ENCODE measurements at places on chromosomes 2 and 18.

DNA sequence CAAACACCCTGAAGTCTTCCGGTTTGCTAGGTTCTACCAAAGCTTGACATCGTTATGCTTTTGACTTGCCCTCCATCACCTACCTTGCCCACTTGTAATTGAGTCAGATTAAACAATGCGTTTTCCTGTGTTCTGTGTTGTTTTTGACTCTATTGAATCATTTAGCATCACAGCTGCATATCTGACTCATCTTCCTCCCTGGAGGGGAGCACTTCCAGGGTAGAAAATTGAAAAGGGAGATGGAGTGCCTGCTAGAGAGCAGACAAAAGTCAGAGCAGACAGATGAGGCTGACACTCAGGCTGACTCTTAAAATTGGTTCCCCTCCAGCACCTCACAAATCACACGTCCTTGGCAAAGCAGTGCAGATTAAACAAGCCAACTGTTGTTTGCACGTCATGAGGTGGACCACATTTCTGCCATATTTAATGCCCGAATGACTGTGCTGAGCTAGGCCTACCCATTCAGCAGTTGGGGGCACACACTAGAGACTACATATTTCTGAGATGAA is 2.2 kb downstream of the MPP4 start:
- no peak for DNase-seq

GRCh38 chr2:70030724-70031420 is 56.4 kb upstream of the PCBP1 start:
- no peak for DNase-seq

DNA sequence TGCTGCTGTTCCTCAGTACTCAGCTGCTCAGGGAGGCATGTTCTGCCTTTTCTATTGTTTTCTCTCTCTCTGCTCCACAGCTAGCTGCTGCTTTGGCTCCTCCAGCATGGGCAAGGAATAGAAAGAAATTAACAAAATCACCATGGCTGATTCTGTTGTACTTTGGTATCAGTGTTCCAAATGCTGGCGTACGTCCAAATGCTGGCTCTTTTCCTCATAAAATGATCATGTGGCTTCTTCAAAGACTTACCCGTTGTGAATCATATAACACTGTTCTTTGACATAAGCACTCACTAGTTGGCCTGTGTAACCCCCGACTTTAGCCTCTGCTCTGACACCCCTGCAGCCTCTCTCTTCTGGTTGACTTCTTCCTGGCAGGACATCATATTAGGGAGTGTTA is 547.6 kb downstream of the CPS1 start:
- no peak for DNase-seq

DNA sequence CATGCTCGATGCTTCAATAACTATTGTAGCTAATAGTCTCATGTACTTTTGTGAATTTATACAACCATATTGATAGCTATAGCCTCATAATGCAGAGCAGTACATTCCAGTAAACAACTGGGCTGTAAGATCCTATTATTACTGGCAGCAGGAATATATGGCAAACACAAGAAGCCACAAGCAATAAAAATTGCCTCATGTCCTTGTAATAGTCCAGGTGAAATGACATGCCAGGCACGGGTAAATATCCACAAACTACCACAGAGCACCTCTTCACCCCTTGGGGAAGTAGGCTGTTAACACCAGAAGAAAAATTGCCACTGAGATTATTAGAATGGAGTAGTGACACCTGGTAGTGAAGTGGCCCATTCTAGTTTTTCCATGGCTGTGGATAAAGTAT is 158.3 kb downstream of the MTX2 start:
- DNase-seq, result no peak

DNA sequence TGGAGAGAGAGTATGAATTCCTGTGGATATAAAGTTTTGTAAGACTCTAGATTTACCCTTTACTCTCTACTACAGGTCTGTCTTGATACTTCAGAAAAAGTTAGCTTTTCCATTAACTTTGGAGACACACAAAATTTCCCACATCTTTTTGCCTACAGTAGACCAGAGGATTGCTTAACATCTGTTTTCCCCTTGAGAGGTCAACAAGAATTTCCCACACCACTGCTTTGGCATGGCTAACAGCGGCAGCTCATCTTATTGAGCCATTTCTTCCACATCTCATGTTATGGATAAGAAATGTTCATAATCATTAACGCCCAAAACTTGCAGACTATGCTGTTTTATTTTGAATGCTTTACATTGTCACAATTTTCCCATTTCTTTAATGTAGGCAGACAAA is 273.6 kb upstream of the RGPD4 start:
- DNase-seq, result no peak

Data from NCI-H2081 treated with DMSO at 0.1 percent for 48 hours (cell line).